ENCODE measurements at places on chromosomes 1 and 21.

- no peak for DNase-seq
Observed at GRCh38 chr1:89023026-89023425, 360 bp upstream of the GBP3 start.

DNA sequence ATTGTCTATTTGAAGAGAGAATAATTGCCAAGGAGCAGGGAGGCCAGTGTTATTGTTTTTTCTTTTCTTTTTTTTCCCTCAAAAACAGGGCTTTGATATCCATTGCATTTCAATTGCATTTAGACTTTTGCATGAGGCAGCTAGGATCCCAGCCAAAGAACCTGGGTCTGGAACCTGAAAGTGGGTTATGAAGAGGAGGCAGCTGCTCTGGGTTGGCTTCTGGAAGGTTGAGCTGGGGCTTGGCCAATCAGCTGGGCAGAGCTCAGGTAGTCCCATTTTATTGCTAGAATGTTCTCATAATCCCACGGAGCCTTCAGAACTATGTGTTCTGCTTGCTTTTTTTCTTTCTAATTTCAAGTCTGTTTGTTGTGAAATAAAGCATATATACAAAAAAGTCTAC is 218.9 kb downstream of the CAMTA1 start:
- DNase-seq = no peak

DNA sequence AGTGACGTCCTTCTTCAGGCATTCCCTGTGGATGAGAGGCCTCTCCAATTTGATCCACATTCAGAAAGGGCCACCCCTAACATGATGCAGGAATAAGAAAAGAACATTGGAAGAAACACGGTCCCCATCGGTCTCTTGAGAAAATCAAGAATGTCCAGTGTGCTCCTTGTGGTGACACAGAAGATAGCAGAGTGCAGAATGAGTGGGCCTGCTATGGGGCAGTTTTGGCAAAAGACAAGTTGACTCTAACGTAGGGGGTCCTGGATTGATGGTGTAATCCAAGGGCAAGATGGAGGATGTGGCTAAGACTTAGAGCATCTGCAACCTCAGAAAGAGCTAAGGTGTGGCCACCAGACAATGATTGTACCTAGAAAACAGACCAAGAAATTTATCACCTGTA is 45.1 kb upstream of the COP1 start:
- DNase-seq = no peak

DNA sequence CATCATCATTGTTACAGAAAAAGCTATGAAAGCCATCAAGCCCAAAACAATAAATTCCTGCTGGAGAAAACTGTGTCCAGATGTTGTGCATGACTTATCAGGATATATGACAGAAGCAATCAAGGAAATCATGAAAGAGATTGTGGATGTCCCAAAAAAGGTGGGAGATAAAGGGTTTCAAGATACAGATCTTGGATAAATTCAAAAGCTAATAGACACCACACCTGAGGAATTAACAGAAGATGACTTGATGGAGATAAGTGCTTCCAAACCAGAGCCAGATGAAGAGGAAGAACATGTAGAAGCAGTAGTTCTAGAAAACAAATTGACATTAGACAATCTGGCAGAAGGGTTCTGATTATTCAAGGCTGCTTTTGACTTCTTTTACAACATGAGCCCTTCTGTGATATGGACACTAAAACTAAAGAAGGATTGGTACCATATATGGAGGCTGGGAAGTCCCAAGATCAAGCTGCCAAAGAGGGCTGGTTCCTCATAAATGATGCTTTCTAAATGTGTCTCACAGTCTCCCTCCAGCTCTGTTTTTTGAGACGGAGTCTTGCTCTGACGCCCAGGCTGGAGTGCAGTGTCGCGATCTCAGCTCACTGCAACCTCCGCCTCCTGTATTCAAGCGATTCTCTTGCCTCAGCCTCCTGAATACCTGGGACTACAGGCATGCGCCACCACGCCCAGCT is 32.1 kb upstream of the LRIG2 start:
- no peak for DNase-seq

DNA sequence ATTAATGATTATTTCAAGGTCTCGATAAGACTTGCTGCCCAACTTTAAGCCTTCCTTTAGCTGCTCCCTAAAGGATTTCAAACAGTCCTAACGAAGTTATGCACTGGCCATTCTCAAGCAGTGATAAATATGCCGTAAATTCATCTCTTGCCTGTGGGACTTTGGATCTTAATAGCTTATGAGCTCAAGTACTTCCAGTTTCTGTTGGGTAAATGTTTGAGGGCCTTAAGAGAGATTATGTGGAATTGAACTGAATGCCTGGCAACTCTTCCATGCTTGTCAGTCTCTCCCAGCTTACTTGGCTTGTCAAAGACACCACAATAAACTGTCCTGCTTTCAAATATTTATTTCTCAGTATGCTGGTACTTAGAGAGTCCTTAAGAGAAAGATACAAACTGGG is 3.5 kb upstream of the OR10J4 start:
- no peak for DNase-seq

DNA sequence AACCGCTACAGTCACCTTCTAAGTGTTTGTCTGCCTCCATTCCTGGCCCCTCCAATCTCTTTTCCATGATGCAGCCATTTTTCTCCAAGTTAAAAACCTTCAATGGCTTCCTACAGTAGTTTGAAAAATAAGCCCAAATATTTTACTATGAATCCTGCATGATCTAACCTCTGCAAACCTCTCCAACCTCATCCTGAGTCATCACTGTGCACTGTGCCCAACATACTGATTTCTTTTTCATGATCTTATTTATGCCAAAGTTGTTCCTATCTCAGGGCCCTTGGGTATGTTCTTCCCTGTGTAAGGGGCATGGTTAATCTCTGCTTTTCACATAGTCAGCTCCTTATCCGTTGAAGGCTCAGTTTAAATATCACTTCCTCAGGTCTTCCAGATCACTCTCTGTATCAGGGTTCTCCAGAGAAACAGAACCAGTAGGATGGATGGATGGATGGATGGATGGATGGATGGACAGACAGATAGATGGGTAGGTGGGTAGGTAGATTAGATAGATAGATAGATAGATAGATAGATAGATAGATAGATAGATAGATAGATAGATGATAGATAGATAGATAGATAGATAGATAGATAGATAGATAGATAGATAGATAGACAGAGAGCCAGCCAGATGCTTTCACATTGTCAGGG is 18.1 kb upstream of the PTPN14 start:
- no peak for DNase-seq

DNA sequence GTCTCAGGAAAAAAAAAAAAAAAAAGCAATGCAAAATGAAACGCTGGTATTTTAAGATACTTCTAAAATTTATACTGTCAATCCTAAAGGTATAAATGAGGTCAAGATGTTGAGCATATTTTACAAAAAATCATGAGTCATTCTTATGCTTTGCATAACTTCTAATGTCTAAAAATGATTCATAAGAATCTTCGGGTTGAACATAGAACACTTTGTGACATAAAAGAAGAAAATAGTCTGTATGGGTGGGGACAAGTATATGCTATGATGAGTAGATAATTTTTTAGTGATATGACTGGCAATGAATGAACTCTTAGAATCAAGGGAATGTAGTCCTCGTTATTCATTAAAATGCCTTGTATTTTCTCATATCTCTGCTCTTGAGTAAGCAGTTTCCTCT is 416.9 kb upstream of the USP24 start:
- no peak for DNase-seq

- DNase-seq = no peak
Observed at GRCh38 chr1:66288048-66288447, 245.9 kb upstream of the SGIP1 start.

DNA sequence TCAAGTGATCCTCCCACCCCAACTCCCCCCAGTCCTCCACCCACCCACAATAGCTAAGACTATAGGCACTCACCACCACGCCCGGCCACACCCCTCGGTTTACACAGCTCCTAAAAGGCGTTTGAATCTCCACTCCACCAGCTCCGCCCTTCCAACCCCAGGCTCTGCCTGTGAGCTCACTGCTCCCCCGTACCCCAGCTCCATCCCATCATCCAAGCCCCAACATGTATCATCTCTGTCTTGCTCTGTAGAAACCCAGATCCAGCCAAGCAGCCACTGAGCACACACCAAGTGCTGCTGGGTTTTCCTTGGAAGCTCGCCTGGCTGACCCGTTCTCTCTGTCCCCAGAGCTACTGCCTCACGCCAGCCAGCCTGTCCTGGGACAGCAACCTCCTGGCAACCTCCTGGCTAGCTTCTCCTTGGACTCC is 12.0 kb upstream of the S100A2 start:
- no peak for DNase-seq

DNA sequence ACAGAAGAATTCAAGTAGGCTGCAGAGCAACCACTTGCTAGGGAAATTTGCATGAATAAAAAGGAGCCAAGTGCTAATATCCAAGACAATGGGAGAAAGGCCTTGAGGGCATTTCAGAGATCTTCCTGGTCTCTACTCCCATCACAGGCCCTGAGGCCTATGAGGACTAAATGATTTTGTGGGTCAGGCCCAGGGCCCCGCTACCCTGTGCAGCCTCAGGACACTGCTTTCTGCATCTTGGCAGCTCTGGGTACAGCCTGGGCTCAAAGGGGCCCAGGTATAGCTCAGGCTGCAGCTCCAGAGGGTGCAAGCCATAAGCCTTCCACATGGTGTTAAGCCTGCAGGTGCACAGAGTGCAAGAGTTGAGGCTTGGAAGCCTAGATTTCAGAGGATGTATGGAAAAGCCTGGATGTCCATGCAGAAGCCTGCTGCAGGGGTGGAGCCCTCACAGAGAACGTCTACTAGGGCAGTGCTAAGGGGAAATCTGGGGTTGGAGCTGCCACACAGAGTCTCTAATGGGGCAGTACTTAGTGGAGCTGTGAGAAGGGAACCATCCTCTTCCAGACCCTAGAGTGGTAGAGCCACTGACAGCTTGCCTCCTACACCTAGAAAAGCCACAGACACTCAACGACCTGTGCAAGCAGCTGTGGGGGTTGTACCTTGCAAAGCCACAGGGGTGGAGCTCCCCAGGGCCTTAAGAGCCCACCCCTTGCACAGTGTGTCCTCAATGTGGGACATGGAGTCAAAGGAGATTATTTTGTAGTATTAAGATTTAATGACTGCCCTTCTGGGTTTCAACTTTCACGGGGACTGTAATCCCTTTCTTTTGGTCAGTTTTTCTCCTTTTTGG is 13.7 kb upstream of the ACTRT2 start:
- DNase-seq = no peak

- DNase-seq = no peak
Observed at GRCh38 chr1:14605945-14606344, 7.5 kb downstream of the KAZN start.

- no peak for DNase-seq
Observed at GRCh38 chr1:205111354-205111753, 10.4 kb downstream of the RBBP5 start.

Data from stimulated activated CD4-positive, alpha-beta T cell treated with anti-CD3 and anti-CD28 coated beads, Interleukin-12 subunit alpha, Interleukin-12 subunit beta, amount 100 ng/mL, for 48 hours (primary cell).